ENCODE measurements at places on chromosomes 1 and 21.

DNA sequence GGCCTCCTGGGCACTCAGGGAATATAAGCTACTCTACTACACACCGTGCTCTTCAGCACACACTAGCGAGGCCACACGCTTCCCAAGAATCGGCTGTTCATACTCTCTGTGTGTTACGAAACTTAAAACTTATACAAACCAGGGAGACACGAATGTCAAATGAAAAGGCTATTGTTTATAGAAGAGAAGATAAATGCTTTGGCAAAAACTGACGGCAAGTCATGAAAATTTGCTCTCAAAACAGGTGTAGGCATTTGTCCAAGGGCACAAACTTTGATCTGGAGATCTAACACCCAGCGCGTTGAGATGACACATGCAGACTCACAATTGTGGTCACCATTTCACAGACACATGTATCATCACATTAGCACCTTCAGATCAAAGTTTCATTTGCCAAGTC, 46.1 kb downstream of the USP48 start:
- DNase-seq = no peak

DNA sequence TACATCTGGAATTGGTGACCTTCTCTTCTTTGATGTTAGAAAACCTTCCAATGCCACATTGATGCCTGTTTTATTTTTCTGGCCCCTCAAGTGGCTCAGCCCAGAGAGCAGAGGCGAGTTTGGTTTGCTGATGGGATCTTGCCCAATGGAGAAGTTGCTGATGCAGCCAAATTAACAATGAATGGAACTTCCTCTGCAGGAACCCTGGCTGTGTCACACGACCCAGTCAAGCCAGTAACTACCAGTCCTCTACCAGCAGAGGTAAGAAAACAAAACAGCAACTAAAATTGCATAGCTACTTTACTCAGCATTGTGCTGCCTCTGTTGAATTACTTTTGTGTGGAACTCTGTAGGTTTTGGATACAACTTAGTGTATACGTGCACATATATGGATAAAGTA, 97.6 kb downstream of the CC2D1B start:
- DNase-seq = peak; percentile 29

DNA sequence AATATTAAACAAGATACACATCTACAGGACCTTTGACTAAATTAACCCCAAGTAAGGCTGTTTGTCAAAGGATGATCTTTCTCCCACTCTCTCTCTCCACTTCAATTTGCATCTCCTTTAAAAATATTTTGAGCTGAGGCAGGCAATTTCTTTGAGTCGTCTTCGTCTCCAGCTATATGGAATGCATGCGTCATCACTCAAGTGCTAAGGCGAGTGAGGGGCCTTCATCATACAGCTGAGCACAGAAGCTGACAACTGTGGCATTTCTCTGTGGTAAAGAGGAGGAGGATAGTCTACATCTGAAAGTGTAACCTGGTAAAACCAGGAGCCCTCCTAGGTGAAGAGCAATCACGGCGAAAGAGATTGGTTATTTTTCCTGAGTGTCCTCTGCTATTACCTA, 7.6 kb downstream of the EPHX4 start:
- no peak for DNase-seq

DNA sequence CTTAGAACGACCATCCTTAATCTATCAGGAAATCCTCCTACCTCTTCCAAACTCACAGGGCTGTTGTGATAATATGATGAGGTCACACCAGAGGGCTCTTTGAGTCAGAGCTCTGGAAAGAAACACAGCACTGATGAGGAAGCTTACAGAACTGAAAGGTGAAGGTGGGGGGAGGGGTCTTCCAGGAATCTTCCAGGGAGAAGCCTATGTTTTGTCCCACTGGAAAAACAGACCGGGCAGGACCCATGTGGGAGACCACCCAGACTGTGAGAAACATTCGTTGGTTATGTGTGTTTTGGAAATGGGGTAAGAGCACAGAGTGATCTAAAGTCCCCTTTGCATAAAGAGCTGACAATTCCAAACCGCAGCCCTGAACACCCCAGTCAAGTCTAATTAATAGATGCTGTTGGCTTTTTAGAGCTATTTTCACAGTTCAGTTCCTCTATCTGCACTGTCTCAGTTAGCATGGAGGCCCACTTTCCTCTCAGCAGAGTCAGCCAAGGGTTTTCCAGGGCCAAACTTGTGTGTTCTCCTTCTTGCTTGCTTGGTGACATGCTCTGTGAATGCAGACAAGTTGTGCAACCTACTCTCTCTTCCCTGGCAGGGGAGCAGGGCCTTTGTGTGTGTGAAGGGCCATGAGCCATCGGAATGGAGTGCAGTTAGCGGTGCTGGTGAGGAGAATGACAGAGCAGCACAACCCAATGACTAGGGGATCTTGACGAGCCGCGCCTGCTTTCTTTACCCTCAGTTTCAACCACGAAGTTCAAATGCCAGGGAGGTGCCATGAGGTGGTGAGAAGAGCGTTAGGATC, 12.3 kb downstream of the PHLDA3 start:
- no peak for DNase-seq

DNA sequence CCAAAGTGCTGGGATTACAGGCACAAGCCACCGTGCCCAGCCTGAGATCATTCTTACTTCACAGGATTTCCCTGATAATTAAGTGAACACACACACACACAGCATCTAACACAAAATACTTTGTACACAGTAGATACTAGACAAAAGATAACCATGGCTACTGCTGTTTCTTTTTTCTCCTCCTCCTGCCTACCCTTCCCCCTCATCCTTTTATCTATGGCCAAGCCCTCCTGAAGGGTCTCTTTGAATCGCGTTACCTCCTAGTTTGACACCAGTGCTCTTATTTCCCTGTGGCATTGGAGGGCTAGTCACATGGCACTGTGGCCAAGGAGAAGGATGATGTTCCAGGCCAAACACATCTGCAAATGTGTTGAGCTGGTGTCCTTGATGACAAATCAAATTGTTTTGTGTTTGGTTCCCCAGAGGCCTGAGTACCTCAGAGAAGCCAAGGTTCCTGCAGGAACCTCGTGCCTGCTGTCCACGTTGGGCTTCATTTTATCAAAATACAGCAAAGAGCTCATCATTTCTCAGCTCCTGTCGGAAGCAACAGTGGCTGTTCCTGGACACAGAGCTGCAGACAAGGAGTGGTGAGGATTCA, 20.6 kb downstream of the NDUFS5 start:
- DNase-seq = no peak

DNA sequence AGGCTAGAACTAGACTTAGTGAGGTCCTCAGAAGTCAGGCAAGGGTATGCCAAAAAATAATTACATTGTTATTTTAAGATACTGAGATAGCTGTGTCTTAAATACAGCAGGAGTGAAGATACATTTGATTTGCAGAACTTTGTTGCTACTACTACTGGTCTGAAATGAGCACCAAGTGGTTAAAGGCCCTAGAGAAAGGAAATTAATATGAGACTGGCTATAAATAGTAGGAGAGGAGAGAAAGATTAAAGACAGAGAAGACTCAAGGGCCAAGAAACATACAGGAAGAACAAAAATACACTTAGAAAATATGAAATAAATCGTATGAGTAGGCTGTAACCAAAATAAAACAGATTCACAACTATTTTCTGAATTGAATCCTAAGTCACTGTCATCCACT, 21.3 kb downstream of the HNRNPR start:
- DNase-seq = no peak

- DNase-seq = no peak
These were observed 317.8 kb downstream of the GPATCH2 start for GRCh38 chr1:217313096-217313495.

DNA sequence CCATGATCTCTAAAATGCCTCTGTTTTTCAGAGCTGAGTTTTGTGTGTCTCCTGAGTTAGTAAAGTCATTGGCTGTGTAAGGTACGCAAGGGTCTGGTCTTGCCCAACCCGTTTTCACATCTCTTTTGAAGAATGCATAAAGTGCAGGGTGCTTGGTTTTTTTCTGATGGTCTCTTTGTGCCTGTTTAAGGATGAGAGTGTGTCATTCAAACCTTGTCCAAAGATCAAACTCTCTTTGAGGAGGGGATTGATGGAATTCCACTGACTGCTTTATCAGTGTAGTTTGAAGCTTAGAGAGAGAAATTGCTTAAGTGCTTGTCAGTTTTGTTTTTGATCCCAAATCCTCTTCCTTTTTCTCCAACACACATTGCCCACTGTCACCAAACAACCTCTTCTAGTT, 20.0 kb upstream of the C8B start:
- no peak for DNase-seq

DNA sequence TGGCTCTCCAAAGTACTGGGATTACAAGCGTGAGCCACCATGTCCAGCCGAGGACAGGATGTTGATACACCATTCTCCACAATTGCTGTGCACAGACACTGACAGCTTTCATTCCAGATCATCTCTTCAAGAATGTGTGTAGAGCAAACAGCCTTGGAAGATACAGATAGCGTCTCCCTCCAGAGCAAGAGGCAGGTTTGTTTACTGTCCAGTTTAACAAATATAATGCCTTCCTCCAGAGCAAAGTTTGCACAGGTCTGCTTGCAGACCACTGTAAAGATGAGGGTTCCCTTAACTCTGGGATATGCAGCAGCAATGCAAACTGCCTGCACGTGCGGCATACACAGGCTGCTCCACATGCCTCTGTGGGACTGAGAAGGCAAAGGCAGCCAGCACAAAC, 4.6 kb downstream of the TMPRSS3 start:
- no peak for DNase-seq

DNA sequence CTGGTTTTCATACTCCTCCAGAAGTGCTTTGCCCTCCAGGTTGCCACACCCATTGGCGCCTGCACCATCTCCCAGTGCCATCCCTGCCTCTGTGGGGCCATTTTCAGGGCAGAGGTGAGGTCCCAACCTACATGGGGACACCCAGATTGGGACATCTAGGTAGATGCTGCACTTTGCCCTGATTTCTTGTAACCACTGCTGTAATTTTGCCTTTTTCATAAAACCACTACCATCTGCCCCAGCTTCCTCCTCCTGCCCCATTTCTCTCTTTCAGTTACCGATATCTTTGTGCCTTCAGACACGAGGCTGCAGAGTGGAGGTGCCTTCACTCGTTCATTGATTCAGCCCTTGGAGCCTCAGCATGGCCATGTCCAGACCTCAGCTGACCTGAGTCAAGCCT, 21.4 kb downstream of the FAAH start:
- no peak for DNase-seq

- peak; percentile 63 for DNase-seq
These were observed at the start of gene SELENBP1 for GRCh38 chr1:151372058-151372934. Gene SELENBP1, minus strand, starts transcription at chr1:151372705. Its CDS starts 64 bp downstream, at chr1:151372641.

DNA sequence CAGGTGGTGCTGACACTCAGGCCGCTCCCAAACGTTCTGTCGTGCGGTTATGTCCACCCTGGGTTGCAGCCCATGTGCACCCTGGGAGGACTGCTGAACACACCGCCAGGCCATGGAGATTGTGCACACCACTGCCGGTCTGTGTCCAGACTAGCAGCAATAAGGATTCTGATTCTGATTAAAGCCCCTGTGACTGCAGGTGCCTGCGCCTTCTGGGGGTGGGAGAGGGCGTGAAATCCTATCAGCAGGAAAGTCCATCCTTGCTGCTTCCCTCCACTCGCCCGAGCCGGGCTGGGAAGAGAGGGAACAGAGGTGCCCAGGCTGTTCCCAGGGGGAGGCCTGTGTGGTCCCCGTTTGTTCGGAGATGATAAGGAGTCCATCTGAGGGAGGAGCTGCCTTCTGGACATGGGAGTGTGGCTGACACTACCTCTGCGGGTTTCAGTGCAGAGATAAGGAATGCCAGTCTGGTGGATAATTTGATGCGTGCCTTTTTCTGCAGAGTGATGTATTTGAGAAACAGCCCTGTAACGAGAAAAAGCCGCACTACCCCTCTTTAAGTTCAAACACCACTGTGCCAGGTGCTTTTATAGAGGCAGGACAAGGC, 41.2 kb downstream of the BACE2 start:
- no peak for DNase-seq

GRCh38 chr1:78340006-78340405, 150.8 kb upstream of the PTGFR start:
- no peak for DNase-seq

- DNase-seq = peak; percentile 14
These were observed 544.6 kb downstream of the NEGR1 start for GRCh38 chr1:71737768-71738167.

Data from WTC11 (cell line).